ENCODE measurements at places on chromosomes 2 and 18.

GRCh38 chr2:106037262-106037661 is 156.8 kb downstream of the UXS1 start:
- peak; percentile 19 for DNase-seq

DNA sequence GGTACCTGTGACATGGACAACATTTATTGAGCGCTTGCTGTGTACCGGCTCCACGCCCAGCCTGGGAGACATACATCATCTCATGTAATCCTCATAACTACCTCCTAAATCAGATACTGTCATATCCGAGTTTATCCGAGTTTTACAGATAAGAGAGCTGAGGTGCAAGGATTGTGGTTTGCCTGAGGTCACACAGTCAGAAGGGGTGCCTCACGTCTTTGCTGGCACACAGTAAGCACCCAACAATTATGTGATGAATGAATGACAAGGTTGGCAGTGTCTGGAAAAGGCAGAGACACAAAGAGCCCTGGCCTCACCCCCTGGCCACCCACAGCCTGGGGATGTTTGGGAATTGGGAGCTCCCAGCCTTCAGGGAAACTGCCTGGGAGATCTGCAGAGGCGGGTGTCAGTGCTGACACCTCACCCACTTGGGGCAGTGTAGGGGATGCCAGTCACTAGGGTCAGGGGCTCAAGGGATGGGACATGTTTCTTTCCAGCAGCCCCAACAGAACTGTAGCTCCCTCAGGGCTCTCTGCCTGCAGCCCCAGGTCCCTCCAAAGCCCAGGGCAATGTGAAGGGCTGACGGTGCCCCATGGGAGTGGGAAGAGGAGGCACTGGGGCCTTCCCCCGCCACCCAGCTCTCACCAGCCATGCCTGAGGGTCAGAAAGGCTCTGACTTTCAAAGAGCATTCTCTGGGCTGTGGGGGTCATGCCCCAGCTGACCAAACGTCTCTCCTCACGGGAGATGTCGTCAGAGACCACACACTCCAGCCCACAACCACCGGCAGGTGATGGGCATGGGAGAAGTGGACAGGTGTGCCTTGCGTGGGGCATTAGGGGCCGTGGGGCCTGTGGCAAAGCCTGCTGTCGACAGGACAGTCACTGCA is 157.5 kb downstream of the ZFP36L2 start:
- no peak for DNase-seq

DNA sequence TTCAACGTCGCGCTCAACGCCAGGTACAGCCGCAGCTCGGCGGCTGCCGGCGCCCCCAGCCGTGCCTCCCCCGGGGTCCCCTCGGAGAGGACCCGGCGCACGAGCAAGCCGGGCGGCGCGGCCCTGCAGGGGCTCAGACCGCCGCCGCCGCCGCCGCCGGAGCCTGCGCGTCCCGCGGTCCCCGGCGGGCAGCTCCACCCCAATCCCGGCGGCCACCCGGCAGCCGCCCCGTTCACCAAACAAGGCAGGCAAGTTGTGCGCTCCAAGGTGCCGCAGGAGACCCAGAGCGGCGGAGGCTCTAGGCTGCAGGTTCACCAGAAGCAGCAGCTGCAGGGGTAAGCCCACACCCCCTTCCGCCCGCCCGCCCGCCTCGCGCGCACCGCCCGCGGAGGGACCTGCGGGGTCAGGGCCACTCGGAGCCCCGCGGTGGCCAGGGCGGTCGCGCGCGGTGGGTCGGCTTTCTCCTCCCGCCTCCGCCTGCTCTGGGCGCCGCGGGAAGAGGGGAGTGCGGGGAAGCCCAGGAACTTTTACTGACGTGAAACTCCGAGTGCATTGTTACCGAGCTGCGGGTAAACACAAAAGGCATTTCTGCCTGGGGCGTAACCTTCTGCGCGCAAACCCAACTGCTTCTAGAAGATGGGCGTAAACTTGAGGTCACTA is 861 bp downstream of the LTBP1 start:
- peak; percentile 77 for DNase-seq

DNA sequence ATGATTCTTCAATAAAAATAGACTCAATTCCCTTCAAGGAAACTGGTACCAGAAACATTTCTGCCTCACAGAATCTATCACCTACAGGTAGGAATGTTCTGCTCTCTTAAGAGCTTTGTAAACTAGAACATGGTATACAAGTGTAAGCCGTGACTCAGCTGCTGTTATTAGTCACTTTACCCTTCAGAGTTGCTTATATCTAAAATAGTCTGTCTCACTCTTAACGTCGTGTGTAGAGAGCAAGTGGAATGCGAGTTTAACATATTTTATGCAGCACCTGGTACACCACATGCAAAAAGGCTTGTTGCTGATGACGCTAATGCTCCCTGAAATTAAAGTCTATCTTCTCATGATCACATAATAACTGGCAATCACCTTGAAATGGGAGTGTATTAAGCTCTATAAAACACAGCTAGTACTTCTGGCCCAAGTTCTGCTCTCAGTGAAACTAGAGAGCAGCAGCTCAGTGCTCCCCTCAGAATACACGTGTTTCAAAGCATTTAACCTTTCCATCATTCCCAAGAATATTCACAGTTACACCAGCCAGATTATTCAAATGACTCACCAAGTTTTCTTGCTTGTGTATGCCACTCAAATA is 420.0 kb downstream of the ZEB2 start:
- DNase-seq: peak; percentile 11

DNA sequence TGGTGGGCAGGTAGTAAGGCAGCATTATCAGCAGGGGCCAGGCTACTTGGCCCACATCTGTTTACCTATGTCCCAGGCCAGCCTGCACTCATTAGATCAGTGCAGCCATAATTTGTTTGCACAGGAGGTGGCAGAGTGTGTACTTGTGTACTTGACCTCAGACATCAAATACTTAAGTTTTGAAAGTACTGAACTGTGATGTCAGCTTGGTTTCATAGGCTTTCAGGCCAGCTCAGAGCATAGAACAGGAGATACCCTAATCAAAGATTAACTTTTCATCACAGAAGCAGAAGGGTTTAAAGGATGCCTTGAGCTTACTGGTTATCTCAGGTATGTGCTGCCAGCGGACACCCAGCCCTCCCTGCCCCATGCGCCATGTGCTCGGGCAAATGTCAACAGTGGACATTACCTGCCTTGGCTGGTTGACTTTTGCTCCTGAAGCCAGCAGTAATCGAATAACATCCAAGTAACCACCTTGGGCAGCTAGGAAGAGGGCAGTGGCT is 33.2 kb downstream of the ANKRD29 start:
- no peak for DNase-seq

- DNase-seq: no peak
Measured at GRCh38 chr2:158060835-158061435, 40.7 kb upstream of the UPP2 start.

- DNase-seq: no peak
Measured at GRCh38 chr2:202267495-202267894, 1.9 kb downstream of the NOP58 start.

GRCh38 chr2:88024509-88024908 is 8.2 kb upstream of the RNU2-63P start:
- peak; percentile 97 for DNase-seq

DNA sequence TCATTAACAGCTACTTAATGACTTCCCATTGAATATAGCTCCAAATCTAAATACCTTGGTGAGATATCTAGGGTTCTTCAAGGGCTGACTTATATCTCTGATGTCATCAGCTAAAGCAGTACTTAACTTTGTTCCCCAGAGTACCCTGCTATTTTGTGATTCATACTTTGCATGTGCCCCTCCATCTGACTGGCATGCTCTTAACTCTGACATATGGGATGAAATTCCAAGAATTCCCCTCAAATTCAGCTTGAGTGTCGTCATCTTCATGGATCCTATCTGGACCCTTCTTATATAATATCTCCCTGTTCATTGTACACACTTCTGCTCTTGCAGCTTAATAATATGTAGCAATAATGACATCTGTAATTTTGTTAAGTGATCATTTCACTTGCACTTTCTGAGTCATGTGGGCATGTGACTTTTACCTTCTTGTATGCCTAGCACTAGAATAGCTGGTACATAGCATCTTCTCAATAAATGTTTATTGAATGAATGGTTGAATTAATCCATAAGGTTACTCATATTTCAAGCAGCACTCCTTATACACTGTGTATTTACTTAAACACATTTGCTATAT is 172.9 kb downstream of the WDR7 start:
- DNase-seq: no peak

DNA sequence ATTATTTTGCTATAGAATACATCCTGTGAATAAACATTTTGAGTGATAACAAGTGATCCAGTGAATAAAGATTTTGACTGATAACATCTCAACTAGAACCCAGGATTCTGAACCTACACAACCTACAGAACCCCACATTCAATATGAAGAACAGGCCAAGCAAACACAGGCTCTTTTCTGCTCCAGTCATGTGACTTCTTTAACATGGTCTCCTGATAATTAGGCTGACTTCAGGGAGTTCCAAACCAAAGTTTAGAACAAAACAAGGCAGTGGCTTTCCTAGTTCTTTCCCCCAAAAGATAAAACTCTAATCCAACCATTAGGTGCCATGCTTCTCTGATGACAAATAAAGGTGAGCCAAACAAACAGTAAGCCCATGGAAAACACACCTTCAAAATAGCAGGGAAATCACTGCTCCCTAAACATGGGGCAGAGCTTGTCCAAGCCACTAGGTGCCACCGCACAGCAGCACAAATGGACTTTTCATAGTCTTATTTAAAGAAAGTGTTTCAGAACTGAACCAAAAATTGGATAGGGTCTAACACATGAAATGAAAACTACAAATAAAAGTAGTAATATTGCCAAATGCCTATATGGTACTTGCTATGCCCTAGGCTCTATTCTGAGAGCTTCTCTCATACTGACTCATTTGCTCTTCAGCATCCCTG is 95.3 kb downstream of the EVA1A start:
- DNase-seq: no peak
